CD14-positive monocyte (primary cell): ENCODE measurements at places on chromosomes 3 and 15. TPM values are rescaled to one million over a fixed set of nuclear protein-coding genes. Genes with fewer than 3 reads are reported as not detected.

GLDN gene
- not detected for polyA plus RNA-seq

ECE2 gene
- polyA plus RNA-seq, result not detected in 2 replicates

PPP2R3A gene
- polyA plus RNA-seq, result 0.10 TPM

SPINK8 gene
- polyA plus RNA-seq, result not detected

CHRM5 gene
- not detected for polyA plus RNA-seq
